NCI-H524 treated with DMSO at 0.1 percent for 48 hours (cell line): ENCODE measurements at places on chromosomes 4 and X.

DNA sequence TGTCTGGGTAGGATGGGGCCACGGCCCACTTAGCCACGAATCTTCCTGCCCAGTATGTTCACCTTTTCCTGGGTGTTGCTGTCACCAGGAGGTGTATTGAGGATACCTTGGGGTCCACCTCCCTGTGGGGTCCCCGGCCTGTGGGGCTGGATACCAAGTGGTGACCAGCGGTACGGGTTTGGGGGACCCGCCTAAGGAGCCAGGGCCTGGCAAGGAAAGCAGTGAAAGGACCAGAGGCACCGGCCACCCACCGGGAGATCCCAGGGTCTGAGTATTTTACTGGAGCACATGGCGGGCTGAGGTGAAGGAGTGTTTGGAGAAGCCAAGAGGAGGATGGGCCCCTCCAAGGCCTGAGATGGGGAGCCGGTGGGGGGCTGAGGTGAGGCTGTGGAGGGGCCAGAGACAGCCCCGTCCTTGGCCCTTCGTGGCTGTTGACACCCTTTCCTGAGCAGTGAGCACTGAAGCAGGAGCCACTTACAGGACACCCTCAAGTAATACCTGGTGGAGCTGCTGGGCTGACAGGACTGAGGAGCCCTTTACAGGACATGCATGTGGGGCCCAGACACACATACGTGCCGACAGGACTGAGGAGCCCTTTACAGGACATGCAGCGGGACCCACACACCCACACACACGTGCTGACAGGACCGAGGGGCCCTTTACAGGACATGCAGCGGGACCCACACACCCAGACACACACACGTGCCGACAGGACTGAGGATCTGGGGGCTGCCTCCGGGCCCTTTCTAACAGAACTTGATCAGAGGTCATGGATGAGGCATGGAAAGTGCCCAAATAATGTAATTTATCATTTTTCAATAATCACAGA, 38.4 kb downstream of the TMEM271 start:
- no peak for DNase-seq

DNA sequence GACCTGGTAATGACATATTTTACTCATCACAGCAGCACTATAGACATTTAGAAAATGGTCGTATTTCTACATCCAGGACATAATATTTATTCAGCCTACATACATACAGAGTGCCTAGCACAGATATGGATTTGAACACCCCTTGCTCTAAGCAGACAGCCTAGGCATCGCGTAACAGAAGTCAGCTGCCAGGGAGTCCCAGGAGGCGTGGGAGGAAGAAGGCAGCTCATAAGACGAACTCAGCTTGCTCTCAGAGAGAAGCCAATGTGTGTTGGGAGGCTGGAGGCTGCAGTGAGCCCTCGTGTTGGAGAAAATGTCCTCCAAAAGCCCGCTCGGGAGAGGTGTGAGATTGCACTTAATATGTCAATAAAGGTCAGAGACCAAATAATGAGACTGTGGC, 131.6 kb downstream of the BCOR start:
- DNase-seq: no peak

DNA sequence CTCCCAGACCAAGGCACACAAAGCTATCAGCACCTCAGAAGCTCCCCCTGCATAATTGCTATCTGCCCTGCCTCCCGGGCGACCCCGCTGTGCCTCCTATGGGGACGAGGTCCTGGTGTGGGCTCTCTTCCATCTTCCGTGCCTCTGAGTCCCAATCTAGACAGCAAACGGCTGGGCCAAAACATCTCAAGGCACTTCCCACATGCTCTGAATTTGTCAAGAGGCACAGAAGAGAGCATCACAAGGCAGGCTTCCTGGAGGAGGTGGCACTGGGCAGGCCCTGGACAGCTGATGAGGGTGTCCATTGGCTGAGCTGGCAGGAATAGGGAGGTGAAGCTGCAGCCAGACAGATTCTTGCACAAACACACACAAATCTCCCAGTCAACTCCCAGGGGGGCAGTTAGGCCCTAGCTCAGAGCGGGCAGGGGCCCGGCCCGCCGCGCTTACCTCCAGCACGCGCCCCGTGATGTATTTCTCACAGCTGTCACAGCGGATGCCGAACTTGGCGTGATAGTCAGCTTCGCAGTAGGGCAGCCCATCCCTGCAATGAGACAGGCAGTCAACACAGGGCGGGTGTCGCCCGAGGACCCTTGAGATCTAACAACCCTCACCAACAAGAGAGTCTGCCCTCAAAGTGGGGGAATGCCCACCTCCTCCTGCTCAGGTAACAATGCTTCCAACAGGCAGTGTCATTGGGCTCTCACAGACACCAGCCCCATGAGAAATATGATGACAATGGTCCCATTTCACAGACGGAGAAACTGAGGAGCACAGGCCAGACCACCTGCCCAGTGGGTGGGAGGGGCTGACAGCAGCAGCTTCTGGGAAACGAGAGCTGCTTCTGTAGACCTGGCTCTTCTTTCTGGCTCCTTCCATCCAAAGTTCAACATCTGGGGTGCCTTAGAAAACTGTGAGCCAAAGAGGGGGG, 81.2 kb downstream of the ABLIM2 start:
- DNase-seq: no peak

- DNase-seq: no peak
Observed at GRCh38 chr4:2583517-2583916, 47.1 kb downstream of the FAM193A start.

DNA sequence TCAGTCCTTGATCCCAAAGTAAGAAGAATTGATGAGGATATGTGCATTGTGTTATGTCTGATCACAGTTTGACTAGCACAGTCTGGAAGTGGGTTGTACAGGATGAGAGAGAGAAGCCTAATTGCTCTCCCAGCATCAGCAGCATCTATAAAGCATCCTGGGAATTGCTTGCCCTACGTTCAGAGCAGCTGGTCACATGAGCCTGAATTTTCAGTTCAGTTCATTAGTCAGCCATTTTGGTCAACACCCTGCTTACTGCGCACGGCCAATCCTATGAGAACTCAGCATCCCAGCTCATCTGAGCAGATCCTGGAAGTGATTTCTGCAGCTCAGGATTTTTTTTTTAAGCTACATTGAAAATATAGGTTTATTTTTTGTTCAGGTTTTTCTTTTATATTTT, at the start of gene RUFY3:
RUFY3 (plus strand) TSS at position 218 of the 400 bp plus-strand sequence. CDS start 610 bp downstream, outside the sequence.
- DNase-seq: peak; percentile 83

DNA sequence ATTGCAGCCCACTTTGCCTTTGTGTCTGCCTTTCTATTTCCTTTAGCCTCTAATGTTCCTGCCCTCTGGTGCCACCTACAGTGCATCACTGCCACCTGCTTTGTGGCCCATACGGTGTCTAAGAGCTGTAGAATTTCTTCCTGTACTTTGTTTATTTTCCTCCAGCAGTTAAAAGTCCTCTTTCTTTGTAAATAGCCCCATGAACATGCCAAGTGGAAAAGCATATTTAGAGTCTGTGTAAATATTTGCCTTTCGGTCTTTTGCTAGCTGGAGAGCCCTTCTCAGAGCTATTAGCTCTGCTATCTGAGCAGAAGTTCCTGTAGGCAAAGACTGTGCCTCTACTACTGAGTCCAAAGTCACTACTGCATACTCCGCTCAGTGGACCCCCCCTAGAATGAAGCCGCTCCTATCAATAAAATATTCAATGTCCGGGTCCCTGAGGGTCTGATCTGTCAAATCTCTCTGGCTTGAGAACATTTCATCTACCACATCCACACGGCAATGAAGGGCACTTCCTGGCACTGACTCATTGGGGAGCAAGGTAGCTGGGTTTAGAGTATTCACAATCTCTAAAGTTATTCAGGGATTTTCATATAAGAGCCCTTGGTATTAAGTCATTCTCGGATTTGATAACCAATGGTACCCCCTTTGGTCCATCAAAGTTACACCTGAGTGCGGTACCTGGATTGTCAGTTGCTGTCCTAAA, 36.3 kb downstream of the SULT1E1 start:
- no peak for DNase-seq

DNA sequence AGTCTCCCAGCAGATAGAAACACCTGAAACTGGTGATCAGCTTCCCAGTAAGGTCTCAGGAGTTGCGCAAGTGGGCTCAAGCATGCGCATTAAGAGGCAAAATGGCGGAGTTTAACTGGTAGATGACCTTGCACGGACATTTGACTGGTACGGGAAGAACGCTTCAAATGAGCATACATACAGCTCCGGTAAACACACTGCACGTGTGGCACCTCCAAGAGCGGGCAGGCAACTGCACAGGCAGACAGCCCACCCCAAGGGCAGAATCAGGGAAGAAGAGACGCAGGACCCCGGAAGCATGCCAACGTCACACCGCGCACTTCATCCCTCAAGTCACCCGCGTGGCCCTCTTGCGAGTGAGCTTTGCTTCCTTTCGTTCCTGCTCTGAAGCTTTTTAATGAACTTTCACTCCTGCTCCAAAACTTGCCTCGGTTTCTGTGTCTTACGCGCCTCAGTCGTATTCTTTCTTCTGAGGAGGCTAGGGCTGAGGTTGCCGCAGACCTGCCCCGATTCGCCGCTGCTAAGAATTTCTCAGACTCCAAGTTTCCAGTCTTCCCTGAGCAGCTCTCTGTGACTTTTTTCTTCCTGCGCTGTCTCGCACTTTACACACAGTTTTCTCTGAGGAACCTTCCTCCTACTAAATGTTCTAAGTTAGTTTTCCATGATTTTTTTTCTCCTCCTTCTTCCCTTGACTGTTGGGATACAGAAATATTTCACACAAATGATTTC, 180.7 kb upstream of the ZFP42 start:
- no peak for DNase-seq

GRCh38 chrX:123298026-123298425, 113.9 kb downstream of the GRIA3 start:
- no peak for DNase-seq

GRCh38 chr4:11611868-11612267, 183.2 kb upstream of the HS3ST1 start:
- DNase-seq: no peak

GRCh38 chr4:20496068-20496467, 204.2 kb upstream of the PACRGL start:
- no peak for DNase-seq

GRCh38 chr4:143354990-143355389, 18.3 kb downstream of the GAB1 start:
- DNase-seq: no peak

- no peak for DNase-seq
Observed at GRCh38 chr4:173508386-173509035, 21.5 kb downstream of the HAND2 start.

- no peak for DNase-seq
Observed at GRCh38 chrX:21438792-21439191, 64.6 kb downstream of the CNKSR2 start.
